Esophagus squamous epithelium (tissue), 5 donors: ENCODE measurements at places on chromosomes 5 and 9. TPM values are rescaled to one million over a fixed set of nuclear protein-coding genes. Genes with fewer than 3 reads are reported as not detected.

GRCh38 chr9:99239341-99240060 is 17.4 kb downstream of the SEC61B start:
- H3K27ac ChIP-seq = no peak overlapping the region
- H3K36me3 ChIP-seq = no peaks in the 10 kb centered on the region
- no peaks in the 10 kb centered on the region for H3K4me1 ChIP-seq

DNA sequence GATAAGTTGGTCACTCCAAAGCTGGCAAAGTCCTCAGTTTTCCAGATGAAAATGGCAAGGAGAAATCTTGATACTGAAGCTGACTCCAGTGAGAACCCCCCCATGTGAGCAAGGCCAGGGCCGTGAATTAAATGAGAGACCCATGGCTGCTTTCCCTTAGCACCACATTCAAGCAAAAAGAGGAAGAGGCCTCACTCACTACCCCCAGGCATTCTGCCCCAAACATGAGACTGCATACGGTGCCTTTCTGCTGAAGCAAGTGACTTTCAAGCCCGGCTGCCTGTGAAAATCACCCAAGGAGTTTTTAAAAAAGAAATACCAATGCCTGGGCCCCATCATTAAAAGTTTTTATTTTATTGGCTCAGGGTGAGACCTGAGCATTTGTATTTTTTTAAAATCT is 66.9 kb downstream of the TMEM252 start:
- no peak for DNase-seq
- H3K27ac ChIP-seq = peak overlapping the region; percentile 19
- H3K4me1 ChIP-seq = no peaks in the 10 kb centered on the region
- no peaks in the 10 kb centered on the region for H3K27me3 ChIP-seq
- H3K4me3 ChIP-seq = no peak overlapping the region

IL31RA gene
- total RNA-seq = not detected

- DNase-seq = no peak
- H3K27ac ChIP-seq = no peak overlapping the region
- no peak overlapping the region for H3K4me3 ChIP-seq
- no peaks in the 10 kb centered on the region for H3K27me3 ChIP-seq
- no peaks in the 10 kb centered on the region for H3K36me3 ChIP-seq
These were observed 247.9 kb downstream of the BNC2 start for GRCh38 chr9:16622541-16622940.

DNA sequence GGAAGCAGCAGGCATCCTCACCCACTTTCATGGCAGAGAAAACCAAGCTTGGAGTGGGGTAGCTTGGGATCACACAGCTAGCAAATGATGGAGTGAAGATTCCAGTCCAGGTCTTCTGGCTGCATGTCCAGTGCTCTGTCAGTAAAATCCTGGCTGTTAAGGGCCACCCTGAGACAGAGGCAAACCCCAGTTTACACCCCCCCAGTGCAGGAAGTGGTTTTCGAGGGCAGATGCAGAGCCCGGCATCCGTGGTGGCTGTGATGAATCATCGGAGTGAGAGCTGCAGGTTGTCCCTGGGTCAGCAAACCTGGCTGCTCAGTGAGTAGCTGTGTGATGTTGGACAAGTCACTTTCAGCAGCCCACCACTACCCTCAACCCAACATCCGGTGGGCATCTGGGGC is 115.4 kb downstream of the RGS3 start:
- peak; percentile 41 for DNase-seq
- no peaks in the 10 kb centered on the region for H3K27me3 ChIP-seq
- H3K27ac ChIP-seq = peak overlapping the region; percentile 86
- H3K4me3 ChIP-seq = no peak overlapping the region
- H3K4me1 ChIP-seq = peaks cover 88% of the 10 kb centered on the region

DNA sequence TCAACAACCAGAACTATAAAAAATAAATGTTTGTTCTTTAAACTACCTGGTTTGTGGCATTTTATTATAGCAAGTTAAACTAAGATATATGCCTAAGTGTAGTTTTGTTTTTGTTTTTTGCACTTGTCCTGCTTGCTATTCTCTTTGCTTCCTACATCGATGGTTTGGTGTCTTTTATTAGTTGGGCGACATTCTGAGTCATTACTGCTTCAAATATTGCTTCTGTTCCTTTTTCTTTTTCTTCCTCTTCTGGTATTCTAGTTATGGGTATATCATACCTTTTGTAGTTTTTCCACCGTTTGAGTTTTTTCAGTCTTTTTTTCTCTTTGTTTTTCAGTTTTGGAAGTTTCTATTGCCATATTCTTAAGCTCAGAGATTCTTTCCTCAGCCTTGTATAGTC is 86.9 kb downstream of the MACIR start:
- no peaks in the 10 kb centered on the region for H3K36me3 ChIP-seq
- H3K4me1 ChIP-seq = no peaks in the 10 kb centered on the region
- H3K27ac ChIP-seq = no peak overlapping the region
- no peak for DNase-seq

- H3K27ac ChIP-seq = no peak overlapping the region
- H3K36me3 ChIP-seq = no peaks in the 10 kb centered on the region
- H3K27me3 ChIP-seq = no peaks in the 10 kb centered on the region
- no peak overlapping the region for H3K4me3 ChIP-seq
- no peaks in the 10 kb centered on the region for H3K4me1 ChIP-seq
These were observed 143.6 kb downstream of the MRPS30 start for GRCh38 chr5:44952376-44952775.

GRCh38 chr9:8019636-8020035 is 220.1 kb upstream of the DMAC1 start:
- no peak overlapping the region for H3K4me3 ChIP-seq
- no peak overlapping the region for H3K27ac ChIP-seq
- H3K4me1 ChIP-seq = no peaks in the 10 kb centered on the region
- H3K36me3 ChIP-seq = no peaks in the 10 kb centered on the region

- H3K4me1 ChIP-seq = peaks cover 13% of the 10 kb centered on the region
- peak overlapping the region; percentile 33 for H3K27ac ChIP-seq
- no peaks in the 10 kb centered on the region for H3K36me3 ChIP-seq
- DNase-seq = no peak
- no peak overlapping the region for H3K4me3 ChIP-seq
- no peaks in the 10 kb centered on the region for H3K27me3 ChIP-seq
These were observed 70.8 kb upstream of the CDKN2B start for GRCh38 chr9:22079873-22080341.
